CD4-positive, CD25-positive, alpha-beta regulatory T cell (primary cell): ENCODE measurements at places on chromosomes 7 and 10. TPM values are rescaled to one million over a fixed set of nuclear protein-coding genes. Genes with fewer than 3 reads are reported as not detected.

The FAM221A gene
- total RNA-seq: 3.5 TPM

The LEP gene
- not detected for total RNA-seq

The POU6F2 gene
- total RNA-seq: not detected

The ZNF775 gene
- total RNA-seq: 2.9 TPM

The SDK1 gene
- total RNA-seq: 0.47 TPM

The ADAM22 gene
- total RNA-seq: 1.2 TPM

The SPDYE9 gene
- not detected for total RNA-seq

DNA sequence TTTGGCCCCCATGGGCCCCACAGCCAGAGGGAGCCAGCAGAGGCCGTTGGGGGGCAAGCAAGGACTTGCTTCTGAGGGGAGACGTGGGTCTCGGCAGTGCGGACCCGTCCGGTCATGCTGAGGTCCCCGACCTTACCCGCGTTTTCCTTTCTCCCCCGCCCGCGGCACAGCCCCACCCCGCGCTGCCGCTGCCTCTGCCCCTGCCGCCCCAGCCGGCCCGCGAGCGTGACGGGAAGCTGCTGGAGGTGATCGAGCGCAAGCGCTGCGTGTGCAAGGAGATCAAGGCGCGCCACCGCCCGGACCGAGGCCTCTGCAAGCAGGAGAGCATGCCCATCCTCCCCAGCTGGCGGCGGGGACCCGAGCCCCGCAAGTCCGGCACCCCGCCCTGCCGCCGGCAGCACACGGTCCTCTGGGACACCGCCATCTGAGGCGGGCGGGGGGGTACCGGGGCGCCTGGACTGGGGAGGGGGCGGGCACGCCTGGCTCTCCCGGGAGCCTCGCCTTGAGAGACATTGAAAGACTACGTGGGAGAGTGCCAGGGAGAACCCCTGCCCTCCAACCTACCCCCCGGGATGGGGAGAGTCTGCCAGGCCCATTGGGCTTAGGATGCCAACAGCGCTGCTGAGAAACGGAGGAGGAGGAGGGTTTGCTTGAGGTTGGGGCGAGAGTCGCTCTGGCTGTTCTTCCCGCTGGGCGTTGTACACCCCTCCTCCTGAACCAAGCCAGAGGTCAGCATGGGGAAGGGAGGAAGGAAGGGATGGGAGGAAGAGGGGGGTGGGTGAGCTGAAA is 9.9 kb downstream of the NYAP1 start:
- no peak overlapping the region for H3K27ac ChIP-seq
- no peaks in the 10 kb centered on the region for H3K36me3 ChIP-seq
- H3K4me1 ChIP-seq: peaks cover 13% of the 10 kb centered on the region
- H3K27me3 ChIP-seq: no peaks in the 10 kb centered on the region

GRCh38 chr7:50355817-50356178 is 51.3 kb downstream of the IKZF1 start:
- H3K27ac ChIP-seq: peak overlapping the region; percentile 97
- H3K4me3 ChIP-seq: peak overlapping the region; percentile 16
- H3K36me3 ChIP-seq: peaks cover 56% of the 10 kb centered on the region
- H3K27me3 ChIP-seq: no peaks in the 10 kb centered on the region
- peaks cover 98% of the 10 kb centered on the region for H3K4me1 ChIP-seq

- peak overlapping the region; percentile 47 for H3K27ac ChIP-seq
- H3K4me1 ChIP-seq: peaks cover 88% of the 10 kb centered on the region
- H3K4me3 ChIP-seq: no peak overlapping the region
- no peaks in the 10 kb centered on the region for H3K27me3 ChIP-seq
- H3K36me3 ChIP-seq: peaks cover 25% of the 10 kb centered on the region
Observed at GRCh38 chr7:55556031-55556430, 16.3 kb downstream of the VOPP1 start.

DNA sequence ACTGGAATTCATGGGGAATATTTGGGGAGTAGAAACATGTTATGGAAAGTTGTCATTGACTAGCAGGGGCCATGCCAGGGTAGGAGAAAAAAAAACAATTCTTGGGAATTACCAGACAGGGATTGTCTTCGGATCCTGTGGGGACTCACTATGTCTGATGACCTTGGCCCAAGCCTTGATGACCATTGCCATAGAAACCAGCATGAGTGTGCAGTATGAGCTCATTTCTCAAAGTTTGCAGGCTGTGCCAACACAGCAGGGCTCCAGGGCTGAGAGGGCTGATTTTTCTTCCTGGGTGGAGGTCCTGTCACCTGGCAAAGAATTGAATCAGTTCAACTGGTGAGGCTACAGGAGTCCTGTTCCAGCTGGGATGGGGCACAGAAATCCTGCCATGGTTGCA is 198.3 kb downstream of the ADRA2A start:
- H3K27me3 ChIP-seq: no peaks in the 10 kb centered on the region
- no peak overlapping the region for H3K4me3 ChIP-seq
- H3K27ac ChIP-seq: no peak overlapping the region
- no peaks in the 10 kb centered on the region for H3K36me3 ChIP-seq

DNA sequence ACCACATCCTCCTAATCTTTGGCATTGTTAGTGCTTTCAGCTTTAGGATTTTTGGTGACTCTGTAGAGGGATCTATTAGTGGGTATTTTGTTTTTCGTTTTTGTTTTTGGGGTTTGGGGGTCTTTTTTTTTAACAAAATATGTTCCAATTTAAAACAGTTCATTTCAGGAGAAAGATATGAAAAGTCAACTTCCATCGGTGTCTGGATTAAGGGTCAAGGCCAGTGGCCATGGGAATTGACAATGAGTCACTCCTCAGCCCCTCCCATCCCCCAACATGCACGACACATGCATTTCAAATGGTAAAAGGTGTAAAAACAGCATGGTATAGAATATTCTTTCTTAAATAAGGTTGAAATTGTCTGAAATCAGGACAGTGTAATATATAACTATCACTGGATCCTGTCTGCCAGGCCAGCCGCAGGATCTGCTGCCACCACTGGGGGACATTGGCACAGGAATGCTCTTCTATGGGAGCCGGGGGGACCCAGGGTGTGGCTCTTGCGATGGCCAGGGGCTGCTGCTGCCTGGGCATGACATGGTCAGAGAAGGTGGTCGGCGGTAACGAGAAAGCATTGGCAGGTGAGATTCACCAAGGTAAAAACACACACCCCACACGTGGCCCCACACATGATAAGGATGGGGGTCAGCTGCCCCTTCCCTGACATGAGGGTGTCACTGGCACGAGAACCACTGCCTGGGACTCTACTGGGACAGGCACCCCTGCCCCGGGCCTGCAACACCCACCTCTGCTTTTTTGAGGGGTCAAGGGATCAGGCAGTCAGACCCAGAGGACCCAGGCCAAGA is 126.2 kb upstream of the KCTD7 start:
- no peak for DNase-seq
- H3K4me3 ChIP-seq: no peak overlapping the region
- H3K27me3 ChIP-seq: peaks cover under 1% of the 10 kb centered on the region
- no peaks in the 10 kb centered on the region for H3K36me3 ChIP-seq

- no peak overlapping the region for H3K4me3 ChIP-seq
- peaks cover 2% of the 10 kb centered on the region for H3K27me3 ChIP-seq
- DNase-seq: no peak
- no peak overlapping the region for H3K27ac ChIP-seq
- H3K36me3 ChIP-seq: no peaks in the 10 kb centered on the region
- H3K4me1 ChIP-seq: peaks cover 7% of the 10 kb centered on the region
Observed at GRCh38 chr10:86941991-86942421, 15.4 kb downstream of the MMRN2 start.

DNA sequence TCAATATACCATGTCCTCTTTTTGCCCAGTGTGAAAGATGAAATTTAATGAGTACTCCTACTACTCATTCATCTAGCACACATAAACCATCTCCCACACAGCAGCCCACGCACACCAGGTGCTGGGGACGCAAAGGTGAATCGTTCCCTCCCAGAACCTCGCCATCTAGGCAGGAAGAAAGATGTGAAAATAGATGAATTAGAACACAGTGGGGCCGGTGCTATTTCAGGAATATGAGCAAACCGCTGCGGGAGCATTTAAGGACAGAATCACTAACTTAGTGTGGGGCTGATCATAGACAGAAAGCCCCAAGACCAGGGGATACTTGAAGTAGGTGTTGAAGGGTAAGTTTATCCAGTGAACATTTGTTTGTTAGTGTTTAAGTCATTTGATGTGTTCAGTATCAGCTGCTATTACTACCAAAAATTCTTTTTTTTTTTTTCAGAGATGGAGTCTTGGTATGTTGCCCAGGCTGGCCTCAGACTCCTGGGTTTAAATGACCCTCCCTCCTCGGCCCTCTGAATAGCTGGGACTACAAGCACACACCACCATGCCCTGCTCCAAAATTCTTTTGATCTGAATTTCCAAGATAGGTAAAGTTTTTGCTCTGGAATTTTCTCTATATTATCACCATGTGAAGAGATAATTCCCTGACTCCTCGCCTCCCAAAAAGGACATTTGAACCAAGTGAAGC is 48.8 kb downstream of the CPXM2 start:
- H3K27me3 ChIP-seq: no peaks in the 10 kb centered on the region
- H3K36me3 ChIP-seq: no peaks in the 10 kb centered on the region
- no peak overlapping the region for H3K27ac ChIP-seq
- DNase-seq: no peak

GRCh38 chr10:92969151-92969550 is 91.4 kb upstream of the CYP26C1 start:
- peaks cover 4% of the 10 kb centered on the region for H3K36me3 ChIP-seq
- H3K4me1 ChIP-seq: no peaks in the 10 kb centered on the region
- H3K27ac ChIP-seq: no peak overlapping the region
- no peak for DNase-seq

- H3K27me3 ChIP-seq: peaks cover 17% of the 10 kb centered on the region
- H3K4me3 ChIP-seq: no peak within 1 kb of the TSS
- no peaks in the 10 kb centered on the region for H3K36me3 ChIP-seq
- H3K4me1 ChIP-seq: no peaks in the 10 kb centered on the region
- H3K27ac ChIP-seq: no peak within 1 kb of the TSS
Observed at GRCh38 chr10:18140149-18140956, at the start of gene CACNB2. Gene CACNB2 (plus strand): TSS chr10:18140424.

DNA sequence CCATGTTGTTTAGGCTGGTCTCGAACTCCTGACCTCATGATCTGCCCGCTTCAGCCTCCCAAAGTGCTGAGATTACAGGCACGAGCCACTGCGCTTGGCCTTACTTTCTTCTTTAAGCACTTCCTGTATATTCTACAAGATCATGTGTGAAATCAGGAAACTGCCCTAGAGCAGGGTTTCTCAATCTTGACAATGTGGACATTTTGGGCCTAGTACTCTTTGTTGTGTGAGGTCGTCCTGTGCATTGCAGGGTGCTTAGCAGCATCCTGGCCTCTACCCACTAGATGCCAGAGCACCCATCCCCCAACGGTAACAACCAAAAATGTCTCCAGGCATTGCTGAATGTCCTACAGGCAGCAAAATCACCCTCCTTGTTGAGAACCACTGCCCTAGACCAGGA is 24.7 kb downstream of the RRP12 start:
- H3K27ac ChIP-seq: no peak overlapping the region
- H3K4me1 ChIP-seq: no peaks in the 10 kb centered on the region
- no peaks in the 10 kb centered on the region for H3K27me3 ChIP-seq
- DNase-seq: peak; percentile 14
- H3K4me3 ChIP-seq: no peak overlapping the region

GRCh38 chr10:62183857-62184795 is 84.5 kb downstream of the RTKN2 start:
- H3K4me1 ChIP-seq: peaks cover 74% of the 10 kb centered on the region
- no peaks in the 10 kb centered on the region for H3K27me3 ChIP-seq
- DNase-seq: no peak

- H3K4me1 ChIP-seq: peaks cover 16% of the 10 kb centered on the region
- H3K4me3 ChIP-seq: peak overlapping the region; percentile 96
- H3K36me3 ChIP-seq: no peaks in the 10 kb centered on the region
Observed at GRCh38 chr10:45581216-45581549, 91.4 kb downstream of the ZFAND4 start.
